GM18507 (cell line): ENCODE measurements at places on chromosomes 5 and 9.

DNA sequence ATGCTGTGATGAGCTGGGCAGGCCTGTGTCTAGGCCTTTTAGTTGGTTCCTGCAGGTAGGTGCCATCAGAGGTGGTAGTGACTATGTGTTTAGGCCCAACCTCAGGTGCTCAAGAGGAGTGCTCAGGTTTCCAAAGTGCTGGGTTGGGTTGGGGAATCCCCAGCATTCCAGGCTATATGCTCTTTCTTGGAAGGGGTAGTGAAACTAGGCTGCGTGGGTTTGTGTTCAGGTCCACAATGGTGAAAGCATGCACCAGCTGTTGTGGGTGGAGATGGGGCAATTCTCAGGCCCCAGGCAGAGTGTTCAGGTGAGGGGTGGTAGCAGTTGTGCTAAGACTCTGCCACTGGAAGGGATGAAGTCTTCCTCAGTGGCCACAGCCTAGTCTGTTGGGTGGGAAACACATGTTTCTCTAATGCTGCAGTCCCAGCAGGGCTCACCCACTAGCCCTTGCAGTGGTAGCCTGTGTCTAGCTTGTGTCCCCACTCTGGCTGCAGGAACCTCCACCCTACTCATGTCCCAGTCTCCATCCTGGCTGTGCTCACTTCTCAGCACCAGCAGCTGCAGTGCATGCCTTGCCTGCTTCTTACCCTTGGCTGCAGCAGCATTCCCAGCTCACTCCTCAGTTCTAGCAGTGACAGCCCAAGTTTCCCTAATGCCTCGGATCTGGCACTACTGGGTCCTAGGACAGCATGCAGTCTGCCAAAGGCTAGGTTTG, 78.9 kb downstream of the FAM170A start:
- DNase-seq, result no peak

- no peak for DNase-seq
Observed at GRCh38 chr5:119322948-119323537, 32.8 kb upstream of the TNFAIP8 start.

DNA sequence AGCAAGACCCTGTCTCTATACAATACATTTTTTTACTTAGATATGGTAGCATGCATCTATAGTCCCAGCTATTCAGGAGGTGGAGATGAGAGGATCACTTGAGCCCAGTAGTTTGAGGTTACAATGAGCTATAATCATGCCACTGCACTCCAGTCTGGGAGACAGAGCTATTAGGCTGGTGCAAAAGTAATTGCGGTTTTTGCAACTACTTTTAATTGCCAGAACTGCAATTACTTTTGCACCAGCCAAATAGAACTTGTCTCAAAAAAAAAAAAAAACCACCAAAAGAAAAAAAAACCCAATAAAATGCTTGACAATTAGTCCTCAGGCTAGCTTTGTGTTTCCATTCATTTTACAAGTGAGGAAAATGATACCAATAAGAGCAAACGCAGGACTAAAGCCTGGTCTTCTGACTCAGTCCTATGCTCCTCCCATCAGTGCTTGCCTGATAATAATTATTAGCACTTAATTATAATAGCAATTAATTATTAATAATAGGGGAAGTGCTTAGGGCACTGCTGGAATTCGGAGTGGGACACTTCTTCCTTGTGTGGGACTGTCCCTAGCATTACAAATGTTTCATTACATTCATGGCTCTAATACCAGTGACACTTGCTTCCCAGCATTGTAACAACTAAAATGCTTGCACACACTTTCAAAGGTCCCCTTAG, 73.1 kb upstream of the TAF1L start:
- no peak for DNase-seq

- DNase-seq, result no peak
Observed at GRCh38 chr5:59445741-59446140, 447.8 kb downstream of the PDE4D start.

DNA sequence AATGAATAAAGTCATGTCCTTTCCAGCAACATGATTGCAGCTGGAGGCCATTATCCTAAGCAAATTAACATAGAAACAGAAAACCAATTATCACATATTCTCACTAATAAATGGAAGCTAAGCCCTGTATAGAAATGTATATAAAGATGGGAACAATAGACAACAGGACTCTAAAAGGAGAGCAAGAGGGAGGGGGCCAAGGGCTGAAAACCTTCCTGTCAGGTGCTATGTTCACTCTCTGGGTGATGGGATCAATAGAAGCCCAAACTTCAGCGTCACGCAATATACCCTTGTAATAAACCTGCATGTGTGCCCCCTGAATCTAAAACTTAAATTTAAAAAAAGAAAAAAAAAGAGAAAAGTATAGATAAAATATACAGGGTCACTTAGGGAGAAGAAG, 163.7 kb upstream of the ACO1 start:
- DNase-seq, result no peak

- DNase-seq, result no peak
Observed at GRCh38 chr5:170986598-170986997, 124.8 kb downstream of the RANBP17 start.

DNA sequence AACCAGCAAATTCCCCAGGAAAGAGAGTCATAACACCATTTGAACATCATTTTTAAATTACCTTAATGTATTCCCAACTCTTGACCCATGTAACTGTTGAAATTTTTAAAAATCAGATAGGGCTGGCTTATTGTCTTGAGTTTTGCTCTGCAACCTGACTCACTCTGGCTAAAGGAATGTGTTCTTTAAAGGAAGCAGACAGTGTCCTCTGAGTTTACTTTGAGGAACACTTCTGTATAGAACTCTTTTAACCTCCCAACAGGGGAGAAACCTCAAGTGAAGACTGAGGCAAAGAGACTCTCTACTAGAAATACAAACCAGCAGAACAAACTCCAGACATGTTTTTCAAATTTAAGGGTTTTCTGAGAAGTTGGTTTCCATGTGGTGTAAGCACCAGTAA, 248.9 kb downstream of the CWC27 start:
- no peak for DNase-seq

GRCh38 chr9:6150483-6150882, 65.1 kb upstream of the IL33 start:
- DNase-seq, result no peak

- DNase-seq, result no peak
Observed at GRCh38 chr5:79413112-79413511, 100.8 kb downstream of the HOMER1 start.

DNA sequence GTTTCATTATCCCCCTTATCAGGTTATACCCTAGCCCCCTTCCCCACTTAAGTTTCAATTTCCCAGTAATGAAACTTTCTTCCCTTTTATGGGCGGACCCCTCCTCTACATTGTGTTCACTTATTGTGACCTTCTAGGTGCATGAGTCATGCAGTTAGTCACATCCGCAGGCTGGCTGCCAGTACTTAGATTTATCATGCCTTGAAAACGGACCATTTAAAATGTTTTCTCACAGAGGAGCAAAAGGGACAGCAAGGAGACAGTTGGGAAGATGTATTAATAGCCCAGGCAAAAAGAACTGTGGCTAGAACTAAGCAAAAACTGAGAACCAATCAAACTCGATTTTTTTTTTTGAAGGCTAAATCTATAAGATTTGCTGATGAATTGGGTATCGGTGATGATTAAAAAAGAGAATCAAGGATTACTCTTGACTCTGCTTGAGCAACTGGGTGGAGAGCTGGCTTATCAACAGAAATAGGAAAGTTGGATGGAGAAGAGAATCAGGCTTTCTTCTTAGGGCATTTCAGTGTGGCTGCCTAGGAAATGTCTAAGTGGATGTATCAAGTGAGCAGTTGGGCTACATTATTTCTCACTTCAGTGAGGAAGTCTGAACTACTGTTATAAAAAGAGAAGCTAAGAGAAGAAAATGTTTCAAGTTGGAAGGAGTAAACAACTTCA, 615.0 kb downstream of the HINT1 start:
- no peak for DNase-seq

DNA sequence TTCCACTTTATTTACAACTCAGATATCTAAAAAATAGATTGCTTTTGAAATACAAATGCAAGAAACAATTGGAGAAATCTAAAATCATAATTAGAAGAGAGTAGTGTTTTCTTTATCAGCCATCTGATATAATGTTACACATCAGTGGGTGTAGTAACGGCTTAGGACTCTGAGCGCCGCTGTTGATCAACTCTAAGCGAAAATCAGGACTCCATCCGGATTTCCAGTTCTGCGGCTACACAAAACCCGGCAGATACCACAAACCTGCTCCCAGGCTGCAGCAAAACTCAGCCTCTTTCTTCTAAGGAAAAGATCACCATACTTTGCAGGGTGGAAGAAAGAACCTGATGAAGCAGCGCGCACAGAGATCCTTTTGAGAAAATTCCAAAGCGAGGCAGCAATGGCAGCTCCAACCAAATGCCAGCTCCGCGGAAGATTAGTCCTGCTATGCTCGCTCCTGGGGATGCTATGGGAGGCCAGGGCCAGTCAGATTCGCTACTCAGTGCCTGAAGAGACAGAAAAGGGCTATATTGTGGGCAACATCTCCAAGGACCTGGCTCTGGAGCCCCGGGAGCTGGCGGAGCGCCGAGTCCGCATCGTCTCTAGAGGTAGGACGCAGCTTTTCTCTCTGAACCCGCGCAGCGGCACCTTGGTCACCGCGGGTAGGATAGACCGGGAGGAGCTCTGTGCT, at the start of gene PCDHGA9:
TSS of gene PCDHGA9 (plus strand) at position 226 of the 691 bp plus-strand sequence. CDS start at position 401, 175 bp downstream.
- DNase-seq, result no peak

DNA sequence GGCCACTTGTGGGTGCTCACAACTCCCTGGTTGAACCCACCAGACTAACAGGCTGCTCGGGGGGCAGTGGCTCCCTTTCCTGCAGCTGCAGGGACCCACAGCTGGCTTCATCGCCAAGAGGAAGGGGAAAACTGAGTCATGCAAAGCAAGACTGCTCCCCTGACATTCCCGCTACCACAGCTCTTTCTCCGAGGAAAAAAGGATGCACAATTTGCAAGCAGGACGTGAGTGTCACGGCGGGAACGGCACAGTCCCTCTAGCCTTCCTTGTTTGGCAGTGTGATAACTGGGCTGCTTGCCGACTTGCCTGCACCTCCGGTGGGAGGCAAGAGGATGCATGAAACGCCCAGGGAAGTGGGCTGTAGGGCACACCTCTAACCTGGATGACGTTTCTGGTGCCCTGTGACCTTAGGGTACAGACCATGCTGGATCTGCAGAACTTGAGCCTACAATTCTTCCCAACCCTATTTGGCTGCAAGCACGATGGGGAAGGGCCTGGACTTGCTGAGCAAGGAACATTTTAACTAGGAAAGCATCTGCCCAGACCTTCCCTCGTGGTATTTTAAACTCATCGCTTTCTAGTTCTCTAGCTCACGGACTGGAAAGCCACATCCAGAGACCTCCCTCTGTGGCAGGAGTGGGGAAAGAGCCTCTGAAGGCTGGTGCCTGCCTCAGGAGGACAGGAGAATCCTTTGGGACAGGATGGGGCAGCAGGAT, 7.8 kb downstream of the SH3PXD2B start:
- no peak for DNase-seq

GRCh38 chr5:178529080-178529479, 61.1 kb downstream of the COL23A1 start:
- no peak for DNase-seq
